ENCODE measurements at places on chromosomes 5 and 9.

- DNase-seq: no peak
These were observed 135.1 kb downstream of the CD180 start for GRCh38 chr5:67061511-67061910.

- DNase-seq: no peak
These were observed 37.7 kb upstream of the ARSB start for GRCh38 chr5:79022771-79023170.

GRCh38 chr5:180523629-180524466 is 29.7 kb downstream of the CNOT6 start:
- no peak for DNase-seq

- DNase-seq: no peak
These were observed 29.5 kb upstream of the OSMR start for GRCh38 chr5:38816083-38817030.

DNA sequence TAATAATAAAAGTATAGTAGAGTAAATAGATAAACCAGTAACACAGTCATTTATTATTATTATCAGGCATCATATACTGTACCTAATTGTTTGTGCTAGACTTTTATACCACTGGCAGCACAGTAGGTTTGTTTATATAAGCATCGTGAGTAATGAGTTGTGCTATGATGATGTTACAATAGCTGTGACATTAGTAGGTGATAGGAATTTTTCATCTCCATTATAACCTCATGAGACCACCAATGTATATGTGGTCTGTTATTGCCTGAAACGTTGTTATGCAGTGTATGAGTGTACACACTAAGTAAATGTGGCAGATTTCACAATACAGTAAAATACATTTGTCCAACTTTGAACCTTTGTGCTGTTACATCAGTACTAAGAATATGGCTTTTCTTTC is 72.7 kb upstream of the SPATA31D4 start:
- DNase-seq: no peak

- DNase-seq: no peak
These were observed 116.8 kb upstream of the IL12B start for GRCh38 chr5:159447116-159447515.

GRCh38 chr5:143328589-143329220 is 74.8 kb downstream of the NR3C1 start:
- no peak for DNase-seq

DNA sequence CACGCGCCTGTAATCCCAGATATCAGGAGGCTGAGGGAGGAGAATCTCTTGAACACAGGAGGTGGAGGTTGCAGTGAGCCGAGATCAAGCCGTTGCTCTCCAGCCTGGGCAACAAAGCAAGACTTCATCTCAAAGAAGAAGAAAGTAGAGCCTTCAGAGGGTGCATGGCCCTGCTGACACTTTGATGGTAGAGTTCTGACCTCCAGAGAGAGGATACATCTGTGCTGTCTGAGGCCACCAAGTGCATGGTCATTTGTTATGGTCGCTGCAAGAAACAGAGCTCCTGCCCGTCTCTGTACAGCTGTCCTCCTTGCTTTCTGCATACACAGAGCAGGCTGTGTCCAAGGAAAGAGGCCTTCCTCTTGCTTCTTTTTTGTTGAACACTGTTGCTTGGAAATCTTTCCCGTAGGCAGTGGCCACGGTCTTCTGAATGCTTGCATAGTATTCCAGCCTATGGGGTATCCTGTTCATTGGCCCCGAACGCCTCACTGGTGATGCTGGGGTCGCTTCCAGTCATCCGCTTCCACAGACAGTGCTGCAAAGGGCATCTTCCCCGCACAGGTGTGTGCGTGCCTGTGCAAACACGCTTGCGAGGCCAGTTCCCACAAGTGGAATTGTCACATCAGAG is 36.8 kb upstream of the UNC5A start:
- no peak for DNase-seq

DNA sequence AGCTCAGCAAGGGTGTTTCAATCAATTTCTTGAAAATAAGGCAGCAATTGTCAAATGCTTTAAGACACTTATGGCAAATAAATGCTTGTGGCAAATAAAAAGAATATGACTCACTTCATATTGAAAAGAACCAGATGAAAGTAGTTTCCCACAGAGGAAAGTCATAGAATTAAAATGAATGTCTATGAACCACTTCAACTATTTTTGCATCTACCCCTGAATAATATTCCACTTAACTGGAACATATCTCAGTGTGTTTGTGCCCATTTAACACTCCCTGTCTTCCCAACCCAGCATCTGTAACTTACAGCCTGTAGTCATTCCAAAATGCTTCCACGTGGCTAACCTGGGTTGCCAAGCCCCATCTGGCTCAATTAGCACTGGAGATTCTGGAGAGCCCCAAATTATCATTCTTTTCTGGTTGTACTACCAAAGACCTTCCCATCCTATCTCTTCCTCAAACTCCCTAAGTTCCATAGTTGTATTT is 84.7 kb downstream of the FEM1C start:
- DNase-seq: no peak

DNA sequence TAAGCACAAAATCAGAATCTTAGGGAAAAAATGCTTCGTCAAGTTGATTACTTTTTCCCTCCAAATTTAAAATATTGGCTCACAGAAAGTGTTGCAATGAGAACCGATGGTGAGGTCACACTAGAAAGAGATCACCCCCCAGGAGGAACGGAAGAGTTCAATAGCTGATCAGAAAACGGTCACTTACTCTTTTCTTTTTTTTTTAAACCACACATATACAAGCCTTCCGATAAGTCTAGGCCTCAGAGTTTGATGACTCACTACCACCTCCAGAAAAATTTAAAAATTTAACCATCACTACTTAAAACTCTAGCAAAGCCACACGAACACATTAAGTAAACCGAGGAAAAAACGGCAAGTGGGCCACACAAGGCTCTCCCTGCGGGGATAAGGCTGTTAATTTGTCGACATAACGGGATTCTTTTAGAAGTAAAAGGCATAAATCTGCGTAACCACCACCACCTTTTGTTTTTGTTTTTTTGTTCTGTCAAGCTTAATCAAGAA is 1.2 kb downstream of the SURF4 start:
- no peak for DNase-seq

GRCh38 chr5:1725641-1726468 is 73.8 kb downstream of the MRPL36 start:
- DNase-seq: no peak

DNA sequence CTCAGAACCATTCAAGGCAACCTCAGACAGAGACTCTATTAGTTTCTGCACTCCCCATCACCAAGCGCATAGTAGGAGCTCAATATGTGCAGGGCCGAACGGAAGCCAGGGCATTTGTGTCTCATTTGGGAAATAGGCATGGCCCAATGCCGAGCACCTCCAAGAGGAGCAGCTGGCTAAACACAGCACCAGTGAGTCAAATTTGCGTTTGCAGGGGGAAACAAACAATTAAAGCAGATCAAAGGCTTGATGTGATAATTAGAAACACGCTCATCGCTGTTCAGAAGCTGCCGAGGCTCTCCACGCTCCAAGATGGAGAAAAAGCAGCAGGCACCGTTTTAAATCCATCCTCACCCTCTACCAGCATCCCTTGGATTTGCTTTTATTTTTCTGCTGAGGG is 225.3 kb downstream of the AGTPBP1 start:
- DNase-seq: no peak

GRCh38 chr9:109035684-109036423 is 22.6 kb upstream of the CTNNAL1 start:
- DNase-seq: no peak

- no peak for DNase-seq
These were observed 40.8 kb downstream of the ADAMTS2 start for GRCh38 chr5:179304466-179304865.

DNA sequence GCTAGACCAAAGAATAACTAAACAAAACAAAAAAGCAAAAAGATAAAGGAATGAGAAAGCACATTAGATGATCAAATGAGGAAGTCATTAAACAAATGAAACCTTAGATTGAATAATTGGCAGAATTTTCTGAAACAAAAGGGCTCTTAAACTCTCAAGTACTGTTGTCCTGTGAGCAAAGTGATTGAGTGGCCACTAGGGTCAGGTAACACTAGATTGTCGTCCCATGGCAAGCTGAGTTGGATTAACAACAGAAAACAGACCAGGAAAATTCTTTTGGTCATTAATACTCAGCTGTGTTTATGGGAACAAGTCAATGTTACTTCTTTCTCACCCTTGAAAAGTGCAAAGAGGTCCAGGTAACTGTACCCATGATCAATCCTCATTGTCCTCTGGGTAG is 81.6 kb upstream of the MRPS30 start:
- DNase-seq: no peak

- DNase-seq: no peak
These were observed 174.6 kb upstream of the IL12B start for GRCh38 chr5:159504857-159505304.

GRCh38 chr5:14208071-14209021 is 65.2 kb downstream of the TRIO start:
- no peak for DNase-seq

GRCh38 chr5:33227247-33227646 is 213.5 kb upstream of the TARS1 start:
- no peak for DNase-seq

DNA sequence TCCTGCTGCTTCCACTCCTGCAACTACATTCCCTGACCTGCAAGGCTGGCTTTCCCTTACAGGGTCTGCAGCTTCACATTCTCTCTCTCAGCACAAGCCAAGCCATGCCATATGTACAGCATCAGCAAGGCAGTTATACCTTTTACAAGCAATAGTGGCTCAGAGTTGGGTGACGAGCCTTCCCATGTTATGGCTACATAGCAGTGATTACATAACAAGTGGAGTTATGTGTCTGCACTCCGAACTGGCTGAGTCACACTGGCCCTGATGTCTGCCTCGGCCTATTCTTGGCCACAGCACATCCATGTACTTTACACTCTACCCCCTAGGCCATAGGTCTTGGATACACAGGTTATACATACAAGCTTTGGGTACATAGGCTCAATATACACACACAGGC is 52.0 kb upstream of the SNCAIP start:
- DNase-seq: no peak

DNA sequence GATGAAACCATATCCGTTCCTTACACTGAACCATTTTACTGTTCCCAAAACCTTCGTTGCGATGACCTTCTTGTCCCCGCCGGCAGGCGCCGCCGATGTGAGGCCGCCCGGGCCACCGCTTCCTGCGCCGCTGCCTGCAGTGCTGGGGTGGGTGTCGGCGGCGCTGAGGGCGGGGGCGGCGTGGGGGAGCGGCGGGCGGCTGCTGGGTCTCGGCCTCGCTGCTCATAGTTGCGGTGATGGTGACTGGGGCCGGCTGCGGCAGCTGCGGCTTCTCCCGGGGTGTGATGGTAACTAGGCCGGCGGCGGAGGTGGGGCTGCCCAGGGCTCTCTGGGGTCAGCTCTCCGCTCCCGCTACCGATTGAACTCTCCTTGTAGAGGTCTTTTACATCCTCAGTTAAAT is 14.1 kb upstream of the OR2S2 start:
- DNase-seq: no peak

- DNase-seq: no peak
These were observed 52.1 kb downstream of the EPB41L4A start for GRCh38 chr5:112366987-112367386.

GRCh38 chr5:142652563-142652962 is 33.3 kb downstream of the FGF1 start:
- DNase-seq: no peak

- DNase-seq: no peak
These were observed 126.4 kb upstream of the CCNG1 start for GRCh38 chr5:163310997-163311396.

DNA sequence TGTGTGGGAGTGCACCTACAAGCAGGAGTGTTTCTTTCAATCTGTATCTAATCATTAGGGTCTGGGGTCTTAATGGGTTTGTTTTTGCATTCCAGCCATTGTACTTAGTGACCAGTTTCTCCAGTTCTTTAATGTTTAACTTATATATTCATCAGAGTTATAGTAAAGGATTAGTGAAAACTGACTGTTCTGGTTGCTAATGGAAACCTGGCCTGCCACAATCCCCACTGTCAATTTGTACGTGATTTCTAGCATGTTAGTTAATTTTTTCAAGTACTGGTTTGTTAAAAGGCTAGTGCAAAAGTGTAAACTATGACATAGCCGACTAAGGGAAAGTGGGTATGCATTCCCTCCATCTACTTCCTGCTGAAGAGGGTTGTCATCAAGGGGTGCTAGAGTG is 276.1 kb downstream of the HTR1A start:
- no peak for DNase-seq

DNA sequence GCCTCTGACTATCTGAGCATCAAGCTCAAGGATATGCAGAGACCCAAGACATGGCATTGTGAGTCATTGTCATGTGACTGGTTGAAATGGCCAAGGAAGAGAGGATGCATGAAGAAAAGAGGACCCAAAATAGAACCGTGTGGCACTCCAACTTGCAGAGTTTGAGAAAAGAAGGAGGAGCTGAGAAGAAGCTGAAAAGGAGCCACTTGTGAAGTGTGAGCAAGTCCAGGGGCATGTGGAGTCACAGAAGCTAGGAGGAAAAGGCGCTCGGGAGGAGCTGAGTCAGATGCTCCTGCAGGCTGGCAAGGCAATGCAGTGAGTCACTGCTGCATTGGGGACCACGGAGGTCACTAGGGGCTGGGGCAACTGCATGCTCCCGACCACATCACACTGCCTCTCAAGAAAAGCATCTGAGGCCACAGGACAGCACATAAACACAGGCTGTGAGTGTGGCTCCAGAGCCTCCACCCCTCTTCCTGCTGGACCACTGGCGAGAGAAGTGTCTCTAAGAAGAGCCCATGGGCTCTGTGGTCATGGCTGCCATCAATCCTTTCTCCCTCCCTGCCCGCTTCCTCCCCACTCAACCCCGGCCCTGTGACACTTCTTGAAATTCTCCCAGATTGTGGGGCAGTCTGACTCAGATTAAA is 197.6 kb downstream of the DRD1 start:
- no peak for DNase-seq

Data from activated T-helper 1 cell treated with anti-CD3 and anti-CD28 coated beads, Interleukin-2, amount 50 U/mL, for 16 hours (primary cell).